ENCODE measurements at places on chromosomes 5 and 9.

DNA sequence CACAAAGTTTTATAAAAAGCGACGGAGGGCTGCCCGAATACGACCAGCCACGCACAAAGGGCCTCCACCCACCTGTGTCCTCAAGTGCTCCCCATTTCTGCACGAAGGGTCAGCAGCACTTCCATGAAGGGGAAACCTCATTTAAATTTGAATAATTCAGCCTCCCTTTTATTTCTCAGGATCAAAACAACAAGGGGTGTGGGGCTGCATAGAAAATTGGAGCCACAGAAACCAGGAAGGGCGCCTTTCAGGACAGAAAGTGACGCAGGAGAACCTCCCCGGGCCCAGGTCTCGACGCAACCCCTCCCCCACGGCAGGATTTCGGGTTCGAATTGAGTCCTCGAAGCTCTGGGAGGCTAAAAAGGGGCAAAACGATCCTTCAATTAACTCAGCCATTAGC, 2.1 kb downstream of the NRARP start:
- no peak for DNase-seq

GRCh38 chr5:67732921-67733320, 482.6 kb upstream of the PIK3R1 start:
- no peak for DNase-seq

DNA sequence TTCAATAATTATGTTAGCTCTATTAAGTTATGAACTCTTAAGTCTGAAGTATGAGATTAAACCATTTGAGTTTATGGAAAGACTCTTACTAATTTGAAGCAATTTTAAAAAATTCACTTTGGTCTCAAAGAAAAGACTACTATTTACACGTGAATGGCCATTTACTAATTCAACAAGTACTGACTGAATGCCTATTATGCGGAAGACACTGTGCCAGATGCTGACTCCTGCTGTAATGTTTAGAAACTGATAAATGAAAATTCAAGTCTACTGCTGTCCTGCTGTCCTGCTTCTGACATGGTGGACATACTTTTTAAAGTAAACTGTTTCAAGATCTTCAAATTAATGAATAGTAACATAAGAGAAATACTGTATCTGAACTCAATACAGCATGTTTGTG, 116.2 kb downstream of the MPDZ start:
- no peak for DNase-seq

- DNase-seq = no peak
These were observed 764.6 kb downstream of the CDH12 start for GRCh38 chr5:22088517-22088916.

Data from activated CD4-positive, CD25-positive, alpha-beta regulatory T cell (primary cell).